ENCODE measurements at places on chromosomes 6 and 20. TPM values are rescaled to one million over a fixed set of nuclear protein-coding genes. Genes with fewer than 3 reads are reported as not detected.

BMP7 gene
- not detected for total RNA-seq

FAM217A gene
- total RNA-seq, result not detected

RIMS1 gene
- not detected for total RNA-seq

C20orf202 gene
- total RNA-seq, result 0.11 TPM

GCNT2 gene
- total RNA-seq, result 3.3 TPM

HDGFL1 gene
- not detected for total RNA-seq

NSFL1C gene
- 73.2 TPM for total RNA-seq

FNDC1 gene
- total RNA-seq, result not detected

EPPIN gene
- not detected for total RNA-seq

RNF182 gene
- total RNA-seq, result not detected

HLA-DOA gene
- total RNA-seq, result 2.5 TPM

TMEM170B gene
- 0.23 TPM for total RNA-seq

RUNX2 gene
- 39.3 TPM for total RNA-seq

RSPO3 gene
- not detected for total RNA-seq

CST4 gene
- total RNA-seq, result not detected

CLPSL2 gene
- total RNA-seq, result not detected

CAGE1 gene
- not detected for total RNA-seq
